ENCODE measurements at places on chromosomes 5 and 9. TPM values are rescaled to one million over a fixed set of nuclear protein-coding genes. Genes with fewer than 3 reads are reported as not detected.

The RNF208 gene
- total RNA-seq = 6.3 TPM

- no peaks in the 10 kb centered on the region for H3K27me3 ChIP-seq
- no peaks in the 10 kb centered on the region for H3K36me3 ChIP-seq
- no peak overlapping the region for H3K4me3 ChIP-seq
- H3K27ac ChIP-seq = no peak overlapping the region
These were observed 51.9 kb upstream of the JAK2 start for GRCh38 chr9:4933177-4933576.

DNA sequence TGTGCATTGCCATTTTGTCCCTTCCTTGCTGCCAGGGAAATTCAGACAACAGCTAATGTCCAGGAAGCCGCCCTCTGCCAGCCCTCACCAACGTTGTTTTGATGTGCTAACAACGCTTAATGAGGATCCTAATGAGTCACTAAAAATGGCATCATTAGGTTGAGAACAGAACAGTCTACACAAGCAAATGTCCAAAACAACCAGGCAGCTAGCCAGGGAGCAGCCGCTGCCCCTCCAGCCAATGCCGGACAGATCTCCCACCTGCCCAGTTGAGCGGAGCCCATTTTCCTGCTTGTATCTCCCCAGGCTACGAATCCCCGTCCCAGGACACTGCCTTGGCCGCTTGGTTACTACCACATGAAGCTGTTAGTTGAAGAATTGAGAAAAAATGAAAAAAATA lies 40.4 kb upstream of the UNC5A start:
- H3K27me3 ChIP-seq = no peaks in the 10 kb centered on the region
- H3K4me3 ChIP-seq = no peak overlapping the region
- H3K27ac ChIP-seq = no peak overlapping the region
- no peaks in the 10 kb centered on the region for H3K4me1 ChIP-seq
- DNase-seq = no peak

DNA sequence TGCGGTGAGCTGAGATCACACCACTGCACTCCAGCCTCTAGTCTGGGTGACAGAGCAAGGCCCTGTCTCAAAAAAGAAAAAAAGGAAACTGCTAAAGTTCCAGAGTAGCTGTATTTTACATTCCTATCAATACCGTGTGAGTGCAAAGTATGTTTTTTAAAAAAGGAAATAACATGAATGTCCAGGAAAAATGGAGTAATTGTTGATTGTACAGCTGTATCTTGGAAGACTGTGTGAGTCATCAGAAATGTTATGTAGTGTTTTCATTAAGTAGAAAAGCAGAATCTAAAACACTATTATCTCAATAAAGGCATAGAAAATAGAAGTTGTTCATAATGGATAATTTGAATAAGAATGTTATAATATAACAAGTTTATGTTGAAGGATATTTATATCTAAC lies 53.9 kb downstream of the ZCCHC7 start:
- H3K36me3 ChIP-seq = no peaks in the 10 kb centered on the region
- no peaks in the 10 kb centered on the region for H3K27me3 ChIP-seq
- H3K4me3 ChIP-seq = no peak overlapping the region

The SPATA31C2 gene
- not detected for total RNA-seq

The TICAM2 gene
- 0.91 TPM for total RNA-seq

GRCh38 chr5:131709043-131709442 lies 74.0 kb upstream of the RAPGEF6 start:
- H3K4me1 ChIP-seq = no peaks in the 10 kb centered on the region
- DNase-seq = no peak
- no peak overlapping the region for H3K4me3 ChIP-seq
- H3K36me3 ChIP-seq = no peaks in the 10 kb centered on the region

DNA sequence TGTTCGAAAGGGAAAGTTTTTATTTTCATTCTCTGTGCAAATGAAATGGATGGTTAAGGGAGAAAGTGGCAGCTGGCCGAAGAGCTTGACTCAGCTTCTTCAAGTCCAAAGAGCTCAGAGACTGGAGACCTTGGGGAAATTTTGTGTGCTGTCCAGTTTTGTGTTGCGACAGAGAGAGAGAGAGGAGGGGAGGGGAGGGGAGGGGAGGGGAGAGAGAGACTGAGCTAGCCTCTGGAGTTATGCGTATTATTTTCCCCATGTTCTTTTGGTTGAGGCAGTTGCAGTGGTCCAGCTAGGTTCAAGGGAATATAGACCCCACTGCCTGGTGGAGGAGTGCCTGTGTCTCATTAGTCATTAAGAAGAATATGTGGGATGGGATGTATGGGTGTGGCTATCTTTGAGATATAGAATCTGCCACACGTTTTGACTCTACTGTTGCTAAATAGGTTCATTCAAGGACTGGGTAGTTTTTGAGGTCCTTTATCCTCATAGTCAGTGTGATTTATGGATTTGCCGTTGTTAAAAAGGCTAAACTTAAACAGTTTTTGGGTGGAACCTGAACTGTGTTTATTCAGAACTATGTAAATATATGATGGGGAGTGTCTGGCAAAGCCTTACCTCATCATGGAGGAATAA lies 69.7 kb downstream of the ARHGAP26 start:
- H3K4me3 ChIP-seq = no peak overlapping the region
- H3K4me1 ChIP-seq = peaks cover 22% of the 10 kb centered on the region
- DNase-seq = no peak
- no peak overlapping the region for H3K27ac ChIP-seq
- no peaks in the 10 kb centered on the region for H3K36me3 ChIP-seq
- no peaks in the 10 kb centered on the region for H3K27me3 ChIP-seq

The SREK1IP1 gene
- 21.9 TPM for total RNA-seq

The IL4 gene
- not detected for total RNA-seq

GRCh38 chr5:176894298-176894697 lies 4.8 kb downstream of the HK3 start:
- no peaks in the 10 kb centered on the region for H3K4me1 ChIP-seq
- DNase-seq = no peak
- no peak overlapping the region for H3K4me3 ChIP-seq
- no peak overlapping the region for H3K27ac ChIP-seq
- no peaks in the 10 kb centered on the region for H3K27me3 ChIP-seq

GRCh38 chr5:151234476-151235238 lies 10.8 kb upstream of the CCDC69 start:
- no peak for DNase-seq
- H3K4me1 ChIP-seq = no peaks in the 10 kb centered on the region
- H3K36me3 ChIP-seq = no peaks in the 10 kb centered on the region
- H3K27ac ChIP-seq = no peak overlapping the region
- no peaks in the 10 kb centered on the region for H3K27me3 ChIP-seq

DNA sequence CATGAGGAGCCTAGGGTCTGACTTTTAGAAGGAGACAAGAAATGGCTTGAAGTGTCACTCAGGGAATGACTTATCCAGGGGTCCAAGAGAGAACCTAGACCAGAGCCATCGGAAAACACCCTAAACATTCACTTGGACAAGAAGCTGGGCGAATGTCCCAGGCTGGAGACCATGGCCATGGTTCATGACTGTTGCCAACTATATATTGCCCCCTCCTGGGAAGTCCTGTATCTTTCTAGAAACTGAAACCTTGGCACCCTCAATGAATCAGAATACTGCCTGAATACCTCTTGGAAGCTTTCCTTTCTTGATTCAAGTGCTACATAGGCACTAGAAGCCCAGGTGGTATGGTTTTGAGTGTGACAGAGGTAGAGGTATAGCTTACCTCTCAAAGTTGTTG lies 29.9 kb downstream of the TRMO start:
- H3K27me3 ChIP-seq = no peaks in the 10 kb centered on the region
- H3K27ac ChIP-seq = no peak overlapping the region
- no peak for DNase-seq
- H3K4me1 ChIP-seq = no peaks in the 10 kb centered on the region
- no peak overlapping the region for H3K4me3 ChIP-seq
- H3K36me3 ChIP-seq = no peaks in the 10 kb centered on the region

The CDC20B gene
- not detected for total RNA-seq

GRCh38 chr5:69160651-69161050 lies 6.3 kb upstream of the CCNB1 start:
- H3K4me1 ChIP-seq = no peaks in the 10 kb centered on the region
- DNase-seq = no peak
- no peaks in the 10 kb centered on the region for H3K36me3 ChIP-seq
- H3K27me3 ChIP-seq = no peaks in the 10 kb centered on the region
- H3K4me3 ChIP-seq = no peak overlapping the region

DNA sequence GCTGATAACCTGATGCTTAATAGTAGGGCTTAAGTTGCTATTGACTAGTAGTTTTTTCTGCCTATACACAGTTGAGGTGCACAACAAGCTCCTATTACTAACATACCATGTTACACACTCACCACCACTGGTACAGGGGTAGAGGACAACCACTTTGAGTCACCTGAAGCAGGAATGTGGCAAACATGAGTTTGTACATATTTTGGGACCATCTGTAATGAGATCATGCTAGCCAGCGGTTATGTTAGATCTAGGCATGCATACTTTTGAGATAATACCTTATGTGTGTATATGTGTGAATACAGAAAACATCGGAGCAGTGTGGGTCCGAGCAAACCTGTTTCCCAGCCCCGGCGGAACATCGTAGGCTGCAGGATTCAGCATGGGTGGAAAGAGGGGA lies 72.8 kb upstream of the NXNL2 start:
- H3K27me3 ChIP-seq = no peaks in the 10 kb centered on the region
- H3K4me1 ChIP-seq = no peaks in the 10 kb centered on the region
- H3K27ac ChIP-seq = no peak overlapping the region
- no peak overlapping the region for H3K4me3 ChIP-seq

- no peaks in the 10 kb centered on the region for H3K4me1 ChIP-seq
- no peak for DNase-seq
- H3K36me3 ChIP-seq = peaks cover 3% of the 10 kb centered on the region
- no peaks in the 10 kb centered on the region for H3K27me3 ChIP-seq
These were observed 14.8 kb downstream of the SUB1 start for GRCh38 chr5:32600054-32600622.

DNA sequence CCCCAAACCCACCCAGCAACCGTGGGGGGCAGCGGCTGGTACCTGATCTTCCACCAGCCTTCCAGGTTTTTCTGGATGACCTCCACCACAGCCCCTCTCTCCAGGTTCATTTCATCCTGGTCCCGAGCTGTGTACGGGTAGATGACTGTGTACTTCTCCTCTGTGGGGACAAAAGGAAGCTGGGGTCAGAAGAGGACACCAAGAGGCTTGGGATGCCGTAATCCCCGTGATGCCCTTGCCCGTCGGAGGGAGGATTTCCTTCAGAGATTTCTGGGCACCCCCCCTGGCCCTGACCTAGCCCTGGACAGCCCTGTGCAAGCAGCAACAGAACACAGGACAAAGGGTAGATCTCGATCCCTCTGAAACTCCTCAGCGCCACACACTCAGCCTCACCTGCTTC lies 70.3 kb upstream of the UBTD2 start:
- H3K4me1 ChIP-seq = peaks cover 27% of the 10 kb centered on the region
- H3K4me3 ChIP-seq = no peak overlapping the region
- peaks cover 1% of the 10 kb centered on the region for H3K36me3 ChIP-seq
- H3K27me3 ChIP-seq = no peaks in the 10 kb centered on the region
- DNase-seq = no peak

GRCh38 chr9:129496473-129497004 lies 124.4 kb downstream of the C9orf50 start:
- no peaks in the 10 kb centered on the region for H3K36me3 ChIP-seq
- peak overlapping the region; percentile 79 for H3K27ac ChIP-seq
- no peaks in the 10 kb centered on the region for H3K27me3 ChIP-seq
- H3K4me3 ChIP-seq = peak overlapping the region; percentile 50
- peak; percentile 93 for DNase-seq

- H3K36me3 ChIP-seq = no peaks in the 10 kb centered on the region
- H3K27ac ChIP-seq = no peak overlapping the region
- no peaks in the 10 kb centered on the region for H3K4me1 ChIP-seq
- H3K4me3 ChIP-seq = no peak overlapping the region
- no peak for DNase-seq
- peaks cover 3% of the 10 kb centered on the region for H3K27me3 ChIP-seq
These were observed 46.2 kb downstream of the PAX5 start for GRCh38 chr9:36987891-36988290.

The GMCL2 gene
- total RNA-seq = not detected

GRCh38 chr5:88824892-88825583 lies 57.9 kb downstream of the MEF2C start:
- 0 out of 2 replicates have a peak, but pooled peaks cover 3% of the 10 kb centered on the region for H3K4me1 ChIP-seq
- no peak for DNase-seq
- H3K36me3 ChIP-seq = no peaks in the 10 kb centered on the region
- H3K27me3 ChIP-seq = no peaks in the 10 kb centered on the region
- no peak overlapping the region for H3K27ac ChIP-seq

DNA sequence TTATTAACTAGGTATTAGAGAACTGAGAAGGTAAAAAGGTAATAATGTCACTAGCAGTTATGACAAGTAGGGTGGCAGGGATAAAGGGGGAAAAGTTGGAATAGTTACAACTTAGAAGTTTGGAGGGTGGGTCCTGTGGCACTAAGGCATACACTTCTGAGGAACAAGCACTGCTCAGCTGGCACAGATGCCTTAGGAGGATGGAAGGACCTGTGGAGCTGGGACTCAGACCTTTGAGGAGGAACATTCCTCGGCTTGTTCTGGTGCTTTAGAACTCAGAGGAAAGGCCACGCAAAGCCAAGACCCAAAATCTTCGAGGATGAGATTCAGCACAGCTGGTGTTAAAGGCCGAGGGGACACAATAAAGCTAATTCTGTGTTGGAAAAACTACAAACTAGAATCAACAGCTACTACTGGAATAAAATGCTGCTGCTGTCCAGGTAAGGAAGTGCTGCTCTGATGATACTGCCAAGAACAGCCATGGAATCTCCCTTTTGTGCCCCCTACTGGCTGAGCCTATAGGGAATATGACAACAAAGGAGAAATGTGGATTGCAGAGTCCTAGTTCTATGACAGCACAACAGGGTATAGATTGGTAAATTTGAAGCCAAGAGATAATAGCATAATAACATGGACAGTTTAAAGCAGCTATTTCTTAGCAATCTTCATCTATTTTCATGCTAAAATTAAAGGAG lies 126.7 kb downstream of the SLC25A46 start:
- H3K36me3 ChIP-seq = no peaks in the 10 kb centered on the region
- H3K4me1 ChIP-seq = no peaks in the 10 kb centered on the region
- H3K4me3 ChIP-seq = no peak overlapping the region

GRCh38 chr5:149154650-149155049 lies 13.4 kb downstream of the ABLIM3 start:
- no peaks in the 10 kb centered on the region for H3K27me3 ChIP-seq
- H3K36me3 ChIP-seq = no peaks in the 10 kb centered on the region
- H3K4me3 ChIP-seq = no peak overlapping the region
- no peak overlapping the region for H3K27ac ChIP-seq

GRCh38 chr5:92378966-92379611 lies 996.0 kb upstream of the ARRDC3 start:
- no peaks in the 10 kb centered on the region for H3K27me3 ChIP-seq
- H3K4me3 ChIP-seq = no peak overlapping the region
- no peak for DNase-seq
- H3K27ac ChIP-seq = no peak overlapping the region

The DDX4 gene
- total RNA-seq = 0.26 TPM

The CSF1R gene
- 5.8 TPM for total RNA-seq
